Immature natural killer cell (primary cell): ENCODE measurements at places on chromosomes 4 and X. TPM values are rescaled to one million over a fixed set of nuclear protein-coding genes. Genes with fewer than 3 reads are reported as not detected.
A peak's percentile ranks its signal among the peaks of the same experiment; 100 is the strongest.

The GBA3 gene
- not detected for polyA plus RNA-seq

The RHOXF2B gene
- polyA plus RNA-seq = not detected

The HTN3 gene
- not detected for polyA plus RNA-seq

The SPATA18 gene
- not detected for polyA plus RNA-seq

The RAPGEF2 gene
- polyA plus RNA-seq = 0.46 TPM

The TMEM31 gene
- polyA plus RNA-seq = not detected

DNA sequence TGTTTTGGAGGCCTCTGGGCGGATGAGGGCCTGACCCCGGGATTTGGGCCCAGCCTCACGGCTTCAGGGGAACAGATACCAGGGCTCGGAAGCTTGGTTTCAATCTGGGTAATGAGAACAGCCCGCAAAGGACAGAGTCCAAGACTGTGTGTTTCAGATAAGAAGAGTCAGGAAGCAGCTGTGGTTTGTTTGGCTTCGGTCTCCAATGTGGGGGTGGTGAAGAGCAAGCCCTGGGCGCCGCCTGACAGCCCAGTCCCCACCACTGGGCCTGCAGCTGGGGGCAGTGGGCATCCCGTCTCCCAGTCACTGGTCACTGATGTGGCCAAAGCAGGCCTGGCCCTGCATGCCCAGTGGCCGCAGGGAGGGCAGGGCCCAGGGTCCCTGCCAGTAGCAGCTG lies 9.1 kb downstream of the WFS1 start:
- H3K36me3 ChIP-seq = no peaks in the 10 kb centered on the region
- H3K4me1 ChIP-seq = peaks cover 10% of the 10 kb centered on the region
- no peaks in the 10 kb centered on the region for H3K27me3 ChIP-seq

DNA sequence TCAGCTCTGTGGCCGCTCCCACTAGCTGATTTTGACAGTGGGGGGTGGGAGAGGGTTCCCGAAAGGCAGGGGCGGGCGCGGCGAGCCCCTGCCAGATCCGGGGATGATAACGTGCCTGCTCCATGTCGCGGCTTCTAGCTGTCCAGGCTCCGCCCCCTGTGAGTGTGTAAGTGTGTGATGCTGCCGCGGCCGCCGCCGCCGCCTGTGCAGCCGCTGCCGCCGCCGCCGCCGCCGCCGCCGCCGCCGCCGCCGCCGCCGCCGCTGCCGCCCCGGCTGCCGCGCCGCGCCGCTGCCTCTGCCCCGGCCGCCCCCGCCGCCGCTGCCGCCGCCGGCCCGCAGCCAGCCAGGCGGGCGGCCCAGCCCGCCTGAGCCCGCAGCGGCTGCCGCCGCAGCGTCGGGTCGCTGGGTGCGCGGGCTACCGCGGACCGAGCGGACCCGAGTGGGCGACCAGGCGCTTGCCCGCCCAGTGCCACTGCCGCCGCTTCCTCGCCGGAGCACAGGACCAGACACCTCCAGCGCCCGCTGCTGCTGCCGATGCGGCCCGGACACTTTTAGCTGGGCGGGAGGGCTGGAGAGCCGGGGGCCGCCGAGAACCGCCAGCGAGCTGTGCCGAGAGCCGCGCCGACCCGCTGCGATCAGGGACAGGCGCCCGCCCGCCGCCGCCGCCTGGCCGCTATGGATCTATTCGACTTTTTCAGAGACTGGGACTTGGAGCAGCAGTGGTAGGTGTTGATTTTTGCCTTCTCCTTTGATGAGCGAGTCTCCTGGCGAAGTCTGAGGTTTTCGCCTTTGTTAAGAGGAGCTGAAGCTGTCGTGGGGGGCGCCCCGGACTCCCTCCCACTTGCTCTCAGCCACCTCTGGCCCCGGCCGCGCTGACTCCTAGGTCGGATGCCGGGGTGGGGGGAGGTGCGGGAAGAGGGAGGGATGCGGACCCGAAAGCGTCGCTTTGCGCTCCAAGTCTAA lies at the start of gene AFF2:
Gene AFF2, plus strand, starts transcription at position 195 of the 963 bp plus-strand sequence. Its CDS starts 481 bp downstream, at position 676.
- H3K4me3 ChIP-seq = peak within 1 kb of the TSS; percentile 71
- H3K4me1 ChIP-seq = peaks cover 3% of the 10 kb centered on the region
- peaks cover 10% of the 10 kb centered on the region for H3K27me3 ChIP-seq
- no peaks in the 10 kb centered on the region for H3K36me3 ChIP-seq

- no peak for DNase-seq
- H3K4me1 ChIP-seq = no peaks in the 10 kb centered on the region
Observed at GRCh38 chr4:149403081-149403480, 412.6 kb downstream of the IQCM start.

DNA sequence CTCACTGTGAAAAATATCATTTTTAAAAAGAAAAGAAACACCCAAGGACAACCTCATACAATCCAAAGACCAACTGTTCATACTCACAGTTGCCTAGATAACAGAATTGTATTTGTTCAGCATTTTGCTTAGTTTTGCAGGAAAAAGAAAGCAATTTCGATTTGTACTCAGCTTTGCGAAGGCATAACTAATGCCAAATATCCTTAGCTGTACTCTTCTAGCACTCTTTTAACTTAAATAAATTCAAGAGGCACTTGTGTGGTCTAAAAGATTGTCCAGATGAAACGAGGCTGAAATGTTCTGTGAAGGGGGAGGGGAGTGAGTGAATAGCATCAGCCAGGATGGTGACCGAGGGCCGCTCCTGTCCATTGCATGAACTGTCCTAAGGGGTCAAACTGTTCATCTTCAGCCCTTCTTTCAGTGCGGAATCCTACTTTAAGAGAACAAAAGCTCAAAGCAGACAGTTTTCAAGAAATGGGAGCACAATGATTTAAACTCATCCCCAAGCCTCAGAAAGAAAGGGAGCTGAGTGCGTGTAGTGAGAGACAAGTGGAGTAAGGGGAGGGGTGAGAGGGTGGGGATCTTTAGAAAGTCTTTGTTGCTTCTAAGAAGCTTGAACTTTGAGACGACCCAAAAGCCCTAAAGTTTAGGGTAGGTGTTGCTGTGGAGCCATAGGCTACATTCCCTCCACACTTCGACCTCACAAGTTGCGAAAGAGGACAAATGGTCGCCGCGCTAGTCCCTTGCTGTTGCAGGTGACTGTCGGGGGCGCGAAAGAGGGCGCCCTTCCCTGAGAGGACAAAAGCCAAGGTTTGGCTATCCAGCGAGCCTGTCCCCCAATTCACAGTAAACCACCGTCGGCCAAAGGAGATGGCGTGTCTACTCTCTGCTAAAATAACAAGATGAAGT lies 4.0 kb upstream of the NEUROG2 start:
- peaks cover 47% of the 10 kb centered on the region for H3K27me3 ChIP-seq
- no peak for DNase-seq
- no peak overlapping the region for H3K4me3 ChIP-seq

DNA sequence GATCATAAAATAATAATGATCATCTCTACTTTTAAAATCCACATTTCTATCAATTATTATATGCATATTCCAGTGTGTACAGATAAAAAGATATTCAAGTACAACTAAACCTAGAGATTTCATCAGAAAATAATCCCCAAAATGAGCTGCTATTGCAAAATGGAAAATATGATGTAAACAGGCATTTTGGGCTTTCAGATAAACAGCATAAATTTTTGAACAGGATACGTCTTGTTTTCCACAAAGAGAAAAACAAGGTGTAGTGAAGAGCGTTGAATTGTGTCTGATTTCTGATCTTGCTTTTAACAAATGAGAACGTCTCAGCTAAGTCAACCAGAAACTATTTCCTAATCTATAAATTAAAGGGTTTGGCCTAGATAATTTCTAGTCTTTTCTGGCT lies 349.6 kb upstream of the FTHL17 start:
- H3K27me3 ChIP-seq = no peaks in the 10 kb centered on the region
- H3K36me3 ChIP-seq = no peaks in the 10 kb centered on the region
- no peak overlapping the region for H3K27ac ChIP-seq
- H3K4me1 ChIP-seq = no peaks in the 10 kb centered on the region
- no peak for DNase-seq

DNA sequence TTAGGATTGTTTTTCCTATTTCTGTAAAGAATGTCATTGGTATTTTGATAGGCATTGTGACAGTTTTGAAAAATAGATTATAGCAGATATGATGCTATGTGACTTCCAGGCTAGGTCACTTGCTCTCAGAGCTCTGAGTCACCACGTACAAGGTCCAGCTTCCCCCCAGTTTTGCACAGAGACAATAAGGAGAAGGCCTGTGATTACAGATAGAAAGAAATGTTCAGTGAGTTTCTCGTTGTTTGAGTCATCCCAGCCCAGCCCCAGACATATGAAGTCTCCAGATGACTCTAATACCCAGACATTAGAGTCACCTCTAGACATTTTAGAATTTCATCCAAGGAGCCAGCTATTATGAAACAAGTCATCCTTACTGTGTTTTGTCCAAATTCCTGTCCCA lies 57.2 kb downstream of the MFAP3L start:
- H3K4me1 ChIP-seq = no peaks in the 10 kb centered on the region
- no peak for DNase-seq
- no peak overlapping the region for H3K4me3 ChIP-seq

- no peak overlapping the region for H3K4me3 ChIP-seq
- no peaks in the 10 kb centered on the region for H3K4me1 ChIP-seq
- DNase-seq = no peak
- H3K36me3 ChIP-seq = no peaks in the 10 kb centered on the region
- no peak overlapping the region for H3K27ac ChIP-seq
Observed at GRCh38 chrX:38192007-38192810, 28.5 kb downstream of the SRPX start.

DNA sequence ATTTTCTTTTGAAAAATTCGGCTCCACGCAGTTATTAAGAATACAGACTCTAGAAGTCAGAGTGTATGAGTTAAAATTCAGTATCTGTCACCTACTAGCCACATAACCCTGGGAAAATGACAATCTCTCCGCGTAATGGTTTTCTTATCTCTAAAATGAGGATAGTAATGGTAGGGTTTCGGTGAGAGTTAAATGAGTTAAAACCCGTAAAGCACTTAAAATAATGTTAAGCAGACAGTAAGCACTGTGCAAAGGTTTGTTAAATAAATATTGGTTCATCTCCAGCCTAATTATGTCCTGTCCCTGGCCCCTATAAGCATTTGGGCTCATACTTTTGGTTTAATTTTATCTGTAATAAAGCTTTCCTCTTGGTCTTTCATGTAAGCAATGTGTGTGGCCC lies 350.8 kb upstream of the GRIA3 start:
- peaks cover 4% of the 10 kb centered on the region for H3K27me3 ChIP-seq
- DNase-seq = no peak
- H3K27ac ChIP-seq = no peak overlapping the region
- no peaks in the 10 kb centered on the region for H3K4me1 ChIP-seq

- H3K27ac ChIP-seq = no peak overlapping the region
- H3K27me3 ChIP-seq = peaks cover 10% of the 10 kb centered on the region
- no peak overlapping the region for H3K4me3 ChIP-seq
- no peaks in the 10 kb centered on the region for H3K36me3 ChIP-seq
- DNase-seq = no peak
Observed at GRCh38 chrX:66071126-66071525, 31.2 kb upstream of the VSIG4 start.

- peaks cover 11% of the 10 kb centered on the region for H3K36me3 ChIP-seq
- peak overlapping the region; percentile 78 for H3K27ac ChIP-seq
- peaks cover 60% of the 10 kb centered on the region for H3K4me1 ChIP-seq
- H3K27me3 ChIP-seq = peaks cover 4% of the 10 kb centered on the region
- H3K4me3 ChIP-seq = no peak overlapping the region
- DNase-seq = no peak
Observed at GRCh38 chr4:2489841-2490552, 21.1 kb downstream of the RNF4 start.

DNA sequence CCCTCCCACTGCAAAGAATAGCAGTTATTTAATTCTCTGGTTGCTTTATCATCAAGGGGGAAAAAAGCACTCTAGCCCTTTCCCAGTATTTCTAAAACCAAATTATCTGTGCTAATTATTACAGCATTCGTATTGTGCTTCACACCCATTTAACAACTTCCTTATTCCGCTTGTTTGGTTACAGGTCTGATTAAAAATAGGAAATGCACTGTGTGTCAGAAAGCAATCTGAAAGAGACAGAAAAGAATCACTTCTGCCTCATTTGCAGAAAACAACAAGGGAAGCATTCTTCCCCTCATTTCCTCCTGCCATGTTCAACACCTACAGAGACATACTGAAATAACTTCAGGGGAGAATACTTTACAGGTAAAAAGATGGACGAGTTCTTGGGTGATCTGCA lies 114.9 kb upstream of the MAP3K15 start:
- H3K27me3 ChIP-seq = peaks cover 11% of the 10 kb centered on the region
- no peaks in the 10 kb centered on the region for H3K36me3 ChIP-seq
- DNase-seq = no peak
- peak overlapping the region; percentile 54 for H3K4me3 ChIP-seq

GRCh38 chrX:149074398-149074797 lies 430.7 kb downstream of the IDS start:
- peaks cover 6% of the 10 kb centered on the region for H3K27me3 ChIP-seq
- H3K4me3 ChIP-seq = no peak overlapping the region
- no peak for DNase-seq
- peaks cover 5% of the 10 kb centered on the region for H3K4me1 ChIP-seq

GRCh38 chrX:29728639-29729038 lies 486.7 kb upstream of the MAGEB2 start:
- no peaks in the 10 kb centered on the region for H3K36me3 ChIP-seq
- DNase-seq = no peak
- no peak overlapping the region for H3K4me3 ChIP-seq
- H3K4me1 ChIP-seq = no peaks in the 10 kb centered on the region
- no peak overlapping the region for H3K27ac ChIP-seq
- no peaks in the 10 kb centered on the region for H3K27me3 ChIP-seq

- peaks cover 88% of the 10 kb centered on the region for H3K4me1 ChIP-seq
- no peak for DNase-seq
- peaks cover 5% of the 10 kb centered on the region for H3K27me3 ChIP-seq
- peaks cover 3% of the 10 kb centered on the region for H3K36me3 ChIP-seq
Observed at GRCh38 chrX:130083107-130083490, 27.2 kb downstream of the ELF4 start.

DNA sequence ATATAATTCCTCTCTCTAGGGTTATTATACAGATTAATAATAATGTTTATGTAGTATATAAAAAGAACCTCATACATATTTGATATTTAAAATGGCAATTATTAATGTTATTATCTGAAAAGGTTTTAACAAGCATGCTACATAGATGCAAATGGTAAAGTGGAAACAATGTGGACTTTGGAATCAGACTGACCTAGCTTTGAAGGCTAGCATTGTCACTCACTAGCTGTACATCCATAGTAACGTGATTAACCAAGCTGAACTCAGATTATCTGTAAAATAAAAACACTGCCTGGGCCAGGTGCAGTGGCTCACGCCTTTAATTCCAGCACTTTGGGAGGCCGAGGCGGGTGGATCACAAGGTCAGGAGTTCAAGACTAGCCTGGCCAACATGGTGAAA lies 233.7 kb upstream of the SPRY1 start:
- no peak for DNase-seq
- H3K27ac ChIP-seq = no peak overlapping the region
- H3K36me3 ChIP-seq = no peaks in the 10 kb centered on the region
- no peak overlapping the region for H3K4me3 ChIP-seq
- no peaks in the 10 kb centered on the region for H3K4me1 ChIP-seq
- no peaks in the 10 kb centered on the region for H3K27me3 ChIP-seq

DNA sequence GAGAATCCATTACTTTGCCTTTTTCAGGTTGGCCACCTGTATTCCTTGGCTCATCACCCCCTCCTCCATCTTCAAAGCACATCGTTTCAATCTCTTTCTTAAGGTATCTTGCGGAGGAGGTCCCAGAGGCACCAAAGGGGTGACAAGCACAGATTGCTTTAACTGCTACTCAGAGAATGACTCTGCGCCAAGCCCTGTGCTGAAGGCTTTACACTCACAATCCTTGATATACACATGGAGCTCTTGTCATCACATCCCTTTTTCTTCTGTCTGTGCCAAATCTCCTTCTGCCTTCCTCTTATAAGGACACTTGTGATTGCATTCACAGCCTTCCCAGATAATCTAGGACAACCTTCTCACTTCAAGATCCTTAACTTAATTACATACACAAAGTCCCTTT lies 134.7 kb upstream of the MAMLD1 start:
- H3K4me3 ChIP-seq = no peak overlapping the region
- no peaks in the 10 kb centered on the region for H3K36me3 ChIP-seq
- no peaks in the 10 kb centered on the region for H3K4me1 ChIP-seq
- H3K27ac ChIP-seq = no peak overlapping the region
- no peak for DNase-seq
